ENCODE measurements at places on chromosomes 4 and X.
A peak's percentile ranks its signal among the peaks of the same experiment; 100 is the strongest.

DNA sequence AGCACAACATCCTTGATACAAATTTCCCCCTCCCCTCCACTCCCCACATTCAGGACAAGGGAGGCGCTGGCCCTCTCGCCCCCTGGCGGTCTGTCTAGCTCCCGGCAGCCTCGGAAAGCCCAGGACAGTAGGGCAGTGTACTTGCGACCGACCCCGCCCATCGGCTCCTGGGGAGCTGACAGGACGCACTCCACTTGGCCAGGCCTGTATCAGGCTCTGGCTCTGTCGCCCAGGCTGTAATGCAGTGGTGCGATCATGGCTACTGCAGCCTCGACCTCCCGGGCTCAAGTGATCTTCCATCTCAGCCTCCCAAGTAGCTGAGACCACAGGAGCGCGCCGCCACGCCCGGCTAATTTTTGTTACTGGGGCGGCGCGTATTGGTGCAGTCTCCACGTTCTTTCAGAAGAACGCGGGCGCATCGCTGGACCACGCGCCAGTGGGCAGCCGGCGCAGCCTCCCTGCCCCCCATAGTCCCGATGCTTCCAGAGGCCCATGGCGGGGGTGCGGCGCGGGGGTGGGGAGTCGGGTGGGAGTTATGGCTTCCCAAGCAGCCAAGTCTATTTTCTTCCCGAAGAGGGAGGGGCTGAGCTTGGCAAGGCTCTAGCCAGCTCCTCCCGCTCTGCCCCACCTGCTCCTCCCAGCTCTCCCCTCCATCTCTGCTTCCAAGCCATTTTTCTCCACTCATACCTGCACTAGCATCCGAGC lies 7.8 kb upstream of the AKAP14 start:
- DNase-seq = peak; percentile 76

- peak; percentile 30 for DNase-seq
Observed at GRCh38 chr4:47031751-47032404, 511 bp downstream of the GABRB1 start.

GRCh38 chr4:24973747-24974601 lies 56.8 kb downstream of the LGI2 start:
- DNase-seq = peak; percentile 80

GRCh38 chrX:13520351-13520750 lies 49.0 kb upstream of the EGFL6 start:
- no peak for DNase-seq

DNA sequence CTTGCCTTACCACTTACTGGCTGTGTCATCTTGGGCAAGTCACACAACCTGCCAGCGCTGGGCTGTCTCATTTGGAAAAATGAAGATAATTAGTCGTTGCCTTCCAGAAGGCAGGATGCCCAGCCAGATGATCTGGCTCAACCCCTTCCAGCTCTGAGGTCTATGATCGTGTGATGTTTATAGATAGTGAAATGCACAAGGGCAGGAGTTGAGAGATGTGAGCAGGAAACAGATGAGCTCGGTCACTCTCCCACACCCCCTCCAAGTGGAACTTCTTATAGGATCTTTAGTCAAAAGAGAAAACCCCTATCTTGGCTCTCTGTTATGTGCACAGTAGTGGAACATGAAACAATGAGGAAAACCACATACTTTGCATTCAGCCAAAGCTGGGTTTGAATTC lies 336.8 kb upstream of the PPARGC1A start:
- no peak for DNase-seq

DNA sequence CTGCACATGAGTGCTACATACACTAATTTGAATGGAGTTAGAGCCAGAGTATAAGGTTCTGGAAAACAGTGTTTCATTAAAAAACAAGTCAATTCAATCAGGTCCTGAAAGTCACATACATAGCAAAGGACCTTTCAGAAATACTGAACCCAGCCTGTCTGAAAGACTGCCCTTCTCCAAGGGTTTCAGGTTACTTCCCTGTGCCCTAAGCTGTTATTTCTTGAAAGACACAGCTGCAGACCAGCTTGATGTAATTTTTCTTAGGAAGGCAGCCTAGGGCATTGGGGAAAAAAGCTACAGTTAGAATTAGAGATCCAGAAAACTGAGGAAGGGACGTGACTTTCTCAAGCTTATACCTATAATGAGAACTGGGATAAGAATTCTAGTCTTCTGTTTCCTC lies 155.9 kb upstream of the MAOA start:
- DNase-seq = no peak

GRCh38 chr4:8894424-8894816 lies 22.8 kb upstream of the HMX1 start:
- DNase-seq = no peak

DNA sequence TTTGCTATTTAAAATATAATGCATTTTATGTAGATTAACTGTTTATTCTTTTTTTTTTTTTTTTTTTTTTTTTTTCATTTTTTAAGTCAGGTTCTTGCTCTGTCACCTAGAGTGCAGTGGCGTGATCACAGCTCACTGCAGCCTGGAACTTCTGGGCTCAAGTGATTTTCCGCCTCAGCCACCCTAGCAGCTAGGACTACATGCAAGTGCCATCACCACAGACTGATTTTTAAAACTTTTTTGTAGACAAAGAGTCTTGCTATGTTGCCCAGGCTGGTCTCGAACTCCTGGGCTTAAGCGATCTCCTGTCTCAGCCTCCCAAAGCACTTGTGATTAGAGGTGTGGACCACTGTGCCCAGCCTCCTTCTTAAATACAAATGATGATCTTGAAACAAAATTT lies 159.9 kb downstream of the CAMK2D start:
- DNase-seq = no peak

DNA sequence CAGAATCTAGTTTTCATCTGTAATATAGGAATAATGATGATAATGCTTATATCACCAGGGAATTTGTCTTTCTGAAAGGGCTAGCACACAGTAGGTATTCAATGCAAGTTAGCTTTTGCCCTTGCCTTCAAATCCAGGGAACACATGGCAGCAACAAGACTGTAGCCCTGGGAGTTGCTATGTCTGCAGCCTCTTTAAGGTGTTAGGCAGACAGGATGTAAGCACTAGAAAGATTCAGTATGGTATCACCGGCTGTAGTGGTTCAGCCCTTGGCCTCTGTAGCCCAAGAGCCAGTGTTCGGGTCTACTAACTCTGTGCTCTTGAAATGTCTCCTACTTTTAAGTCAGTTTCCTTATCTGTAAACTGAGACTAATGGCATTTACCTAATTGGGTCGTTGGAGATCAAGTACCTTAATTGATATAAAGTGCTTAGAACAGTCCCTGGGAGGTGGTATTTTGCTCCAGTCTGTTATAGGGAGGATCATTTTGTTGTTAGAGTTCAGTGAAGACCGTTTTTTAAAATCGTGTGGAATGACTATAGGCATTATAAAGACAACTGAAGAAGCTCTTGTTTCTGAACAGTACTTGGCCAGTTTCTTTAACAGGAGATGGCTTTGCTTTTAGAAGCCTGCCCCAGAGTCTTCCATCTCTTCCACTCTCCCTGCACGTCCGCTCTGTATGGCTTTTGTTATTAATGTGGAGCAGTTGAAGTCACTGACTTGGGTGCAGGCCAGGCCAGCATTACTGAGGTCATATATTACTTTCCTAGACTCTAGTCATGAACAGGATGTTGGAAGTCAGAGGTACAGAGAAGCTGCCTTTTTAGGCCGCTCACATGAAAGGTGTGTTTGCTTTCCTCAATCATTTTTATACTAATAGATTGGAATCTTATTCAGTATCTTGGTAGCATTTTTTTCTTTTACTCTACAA lies 44.8 kb downstream of the GAB1 start:
- peak; percentile 90 for DNase-seq

- DNase-seq = no peak
Observed at GRCh38 chr4:128471576-128471975, 184.0 kb upstream of the PGRMC2 start.

- DNase-seq = no peak
Observed at GRCh38 chrX:41689711-41690110, 938 bp downstream of the GPR34 start.

DNA sequence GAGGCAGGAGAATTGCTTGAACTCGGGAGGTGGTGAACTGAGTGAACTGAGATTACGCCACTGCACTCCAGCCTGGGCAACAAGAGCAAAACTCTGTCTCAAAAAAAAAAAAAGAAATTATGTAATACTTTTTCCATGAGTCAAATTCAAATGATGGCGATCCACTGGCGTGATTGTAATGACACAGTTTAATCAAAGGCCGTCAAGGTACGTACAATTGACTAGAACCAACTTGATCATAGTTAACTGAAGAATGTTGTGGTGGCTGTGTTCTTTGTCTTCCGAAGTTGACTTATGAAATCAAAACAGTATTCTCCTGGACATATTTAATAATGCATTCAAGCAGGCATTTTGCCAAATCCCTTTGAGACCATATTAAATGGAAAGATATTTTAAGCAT lies 318.6 kb upstream of the FAT1 start:
- no peak for DNase-seq

- DNase-seq = no peak
Observed at GRCh38 chrX:38206542-38206941, 14.1 kb downstream of the SRPX start.

DNA sequence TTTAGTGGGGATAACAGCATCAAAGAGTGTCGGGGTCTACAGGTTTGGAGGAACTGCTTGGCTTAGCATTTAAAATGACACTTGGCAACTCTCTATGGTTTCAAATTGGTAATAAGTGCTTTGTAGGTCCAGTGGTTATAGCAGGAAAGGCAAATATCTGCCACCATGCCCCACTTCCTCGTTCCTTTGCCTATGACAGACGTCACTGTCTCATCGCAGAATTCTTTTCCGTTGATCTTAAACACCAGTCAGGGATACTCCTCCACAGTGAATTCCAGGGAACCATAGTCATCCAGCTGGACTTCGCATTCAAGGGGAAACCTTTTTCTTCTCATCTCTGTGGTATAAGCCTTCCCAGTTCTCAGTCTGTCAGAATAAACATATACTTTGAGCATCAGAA lies 319.1 kb downstream of the GPAT3 start:
- no peak for DNase-seq

GRCh38 chrX:112802541-112802940 lies 38.1 kb downstream of the AMOT start:
- DNase-seq = no peak

DNA sequence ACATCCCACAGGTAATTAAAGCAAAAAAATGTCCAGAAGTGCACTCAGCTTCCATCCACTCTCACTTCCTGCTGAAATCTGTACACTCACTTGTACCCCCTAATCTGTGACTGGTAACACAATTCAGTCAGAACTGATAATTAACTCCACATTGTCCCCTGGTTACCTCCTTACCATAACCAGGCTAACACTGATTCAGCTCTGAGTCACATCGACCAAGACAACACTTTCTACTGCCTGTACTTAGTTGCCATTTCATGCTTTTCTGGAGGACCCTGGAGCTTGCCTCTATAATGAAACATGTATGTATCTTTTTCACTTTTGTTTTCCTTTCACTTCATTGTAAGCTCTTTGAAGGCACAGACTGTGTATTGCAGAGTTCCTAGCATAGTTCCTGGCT lies 130.9 kb upstream of the GABRG1 start:
- DNase-seq = no peak

GRCh38 chrX:23783589-23784469 lies 856 bp downstream of the SAT1 start:
- DNase-seq = no peak

DNA sequence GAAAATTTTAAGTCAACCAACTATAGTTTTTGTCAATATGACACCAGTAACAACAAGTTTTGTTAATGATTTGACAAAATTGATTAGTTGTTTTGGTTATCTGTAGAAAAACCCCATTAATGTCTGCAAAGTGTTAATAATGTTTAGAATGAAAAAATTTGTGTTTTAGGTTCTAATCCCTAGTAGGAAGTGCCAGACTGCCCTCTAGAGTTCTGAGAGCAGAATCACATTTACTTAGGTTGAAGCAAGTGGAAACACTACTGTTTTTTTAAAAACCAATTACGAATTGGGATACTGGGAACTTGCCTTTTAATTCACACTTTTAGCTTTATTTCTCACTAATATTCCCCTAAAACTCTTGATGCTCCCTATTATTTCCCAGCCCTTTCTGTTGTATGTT lies 101.1 kb upstream of the CYLC1 start:
- no peak for DNase-seq

DNA sequence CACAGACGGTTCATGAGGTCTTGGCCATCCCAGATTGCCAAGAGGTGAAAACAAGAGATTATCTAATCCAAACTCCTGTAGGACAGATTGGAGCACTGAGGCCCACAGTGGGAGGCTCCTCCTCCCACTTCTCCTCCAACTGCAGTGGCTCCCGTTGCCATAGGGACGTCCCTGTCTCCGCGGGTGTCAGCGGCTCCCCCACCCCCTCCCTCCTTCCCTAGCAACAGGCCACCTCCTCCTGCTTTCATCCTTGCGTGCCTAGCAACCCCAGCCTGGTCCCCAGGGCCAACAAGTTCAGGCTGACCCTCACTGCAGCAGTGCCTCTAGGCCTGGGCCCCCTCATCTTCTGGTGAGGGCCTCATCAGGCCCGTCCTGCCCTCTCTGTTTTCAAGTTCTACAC lies 6.8 kb upstream of the IQSEC2 start:
- peak; percentile 71 for DNase-seq

DNA sequence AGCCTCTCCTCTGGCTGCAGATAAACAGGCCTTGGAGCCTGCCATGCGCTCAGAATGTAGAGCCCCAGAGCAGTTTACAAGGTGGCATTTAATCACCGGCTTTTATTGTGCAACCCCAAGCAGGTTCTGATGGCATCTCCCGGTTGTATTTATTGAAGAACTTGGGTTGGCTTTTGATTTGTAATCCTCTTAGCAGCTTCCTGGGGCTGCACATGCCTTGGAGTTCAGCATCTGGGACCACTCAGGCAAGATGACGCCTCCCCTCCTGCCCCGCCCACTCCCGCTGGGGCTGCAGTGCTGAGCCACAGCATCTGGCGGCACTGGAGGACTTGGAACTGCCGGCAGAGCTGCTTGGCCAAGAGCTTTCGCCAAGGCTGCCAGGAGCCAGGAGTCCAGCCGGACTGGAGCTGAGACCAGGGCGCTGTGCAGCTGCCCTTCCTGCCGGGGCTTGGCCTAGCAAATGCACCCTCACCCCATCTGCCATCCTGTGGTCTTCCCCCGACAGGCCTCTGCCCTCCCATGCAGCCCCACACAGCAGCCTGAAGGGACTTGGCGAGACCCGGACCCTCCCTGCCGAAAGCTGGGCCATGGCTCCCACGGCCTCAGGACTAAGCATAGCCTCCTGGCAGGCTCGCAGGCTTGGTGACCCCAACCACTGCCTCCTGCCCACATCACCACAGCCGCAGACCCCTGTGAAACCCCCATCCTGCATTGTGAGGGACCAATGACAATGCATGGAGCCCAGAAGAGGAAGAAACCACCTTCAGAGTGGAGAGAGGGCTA lies 5.4 kb downstream of the HTRA3 start:
- peak; percentile 95 for DNase-seq

DNA sequence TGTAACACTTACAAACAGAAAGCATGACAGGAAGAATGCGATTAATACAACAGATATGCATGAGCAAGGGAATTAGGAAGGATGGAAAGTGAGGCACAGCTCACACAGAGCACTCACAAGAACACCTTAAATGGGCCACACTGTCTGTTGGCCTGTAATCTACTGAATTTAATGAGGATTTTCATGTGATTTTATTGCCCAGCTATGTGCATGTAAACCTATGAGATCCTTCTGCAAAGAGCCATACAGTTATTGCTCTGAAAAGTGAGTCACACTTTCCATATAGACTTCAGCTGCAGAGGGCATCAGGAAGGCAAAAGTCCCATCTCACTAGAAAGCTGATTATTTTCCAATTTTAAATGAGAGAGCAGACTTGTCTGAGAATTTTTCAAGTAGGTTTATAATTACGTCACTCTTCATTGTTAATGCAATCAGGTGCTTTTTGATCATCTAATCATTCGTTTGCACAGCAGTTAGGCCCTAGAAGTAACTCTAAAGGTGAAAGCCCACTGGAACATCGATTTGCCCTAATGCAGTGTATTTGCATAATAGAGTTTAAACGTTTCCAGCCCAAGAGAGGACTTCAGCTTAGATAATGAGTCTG lies 832.7 kb upstream of the INTU start:
- no peak for DNase-seq
